ENCODE measurements at places on chromosomes 11 and 22.

GRCh38 chr22:36937319-36938027 lies 24.0 kb downstream of the CSF2RB start:
- no peak for DNase-seq

DNA sequence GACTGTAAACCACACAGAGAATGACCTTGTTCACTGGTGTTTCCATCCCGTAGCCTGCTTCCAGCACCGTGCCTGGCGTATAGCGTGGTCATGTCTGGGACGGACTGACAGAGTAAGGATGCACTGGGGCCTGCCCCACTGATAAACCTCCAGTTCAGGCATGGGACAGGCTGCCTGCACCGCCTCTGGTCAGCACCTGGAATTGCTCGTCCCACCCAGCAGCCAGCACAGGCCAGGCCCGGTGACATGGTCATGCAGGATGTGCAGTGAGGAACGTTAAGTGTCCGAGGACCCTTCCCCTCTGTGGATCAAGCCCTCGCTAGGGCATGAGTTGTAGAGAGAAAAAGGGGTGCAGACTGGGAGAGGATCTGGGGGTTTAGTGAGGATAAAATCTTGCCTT lies 44.8 kb downstream of the LMO1 start:
- no peak for DNase-seq

- no peak for DNase-seq
Measured at GRCh38 chr11:47215366-47215910, 664 bp downstream of the DDB2 start.

DNA sequence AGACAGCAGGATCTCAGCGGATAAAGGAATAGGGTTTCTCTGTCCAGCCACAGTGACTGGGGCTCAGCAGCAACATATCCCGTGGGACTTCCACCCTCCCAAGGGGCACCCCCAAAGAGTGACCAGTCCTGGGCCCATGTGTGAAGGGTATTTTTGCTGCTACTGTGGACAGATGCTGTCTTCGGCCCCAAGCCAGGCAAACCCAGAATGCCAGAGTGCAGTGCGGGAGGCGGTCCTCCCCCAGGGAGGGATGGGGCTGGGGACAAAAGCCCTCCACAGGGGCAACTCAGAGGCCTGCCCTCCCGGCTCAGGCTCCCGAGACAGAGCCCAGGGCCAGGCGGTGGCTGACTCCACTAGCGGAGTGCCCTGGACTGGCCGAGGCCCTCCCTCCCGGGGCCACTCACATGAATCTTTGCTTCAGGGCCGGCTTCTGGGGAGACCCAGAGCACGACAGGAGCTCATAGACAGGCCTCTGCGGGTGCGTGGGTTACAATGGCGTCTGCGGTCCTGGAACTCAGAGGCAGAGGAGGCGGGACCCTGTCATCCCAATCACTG lies 34.7 kb upstream of the WNT7B start:
- no peak for DNase-seq

DNA sequence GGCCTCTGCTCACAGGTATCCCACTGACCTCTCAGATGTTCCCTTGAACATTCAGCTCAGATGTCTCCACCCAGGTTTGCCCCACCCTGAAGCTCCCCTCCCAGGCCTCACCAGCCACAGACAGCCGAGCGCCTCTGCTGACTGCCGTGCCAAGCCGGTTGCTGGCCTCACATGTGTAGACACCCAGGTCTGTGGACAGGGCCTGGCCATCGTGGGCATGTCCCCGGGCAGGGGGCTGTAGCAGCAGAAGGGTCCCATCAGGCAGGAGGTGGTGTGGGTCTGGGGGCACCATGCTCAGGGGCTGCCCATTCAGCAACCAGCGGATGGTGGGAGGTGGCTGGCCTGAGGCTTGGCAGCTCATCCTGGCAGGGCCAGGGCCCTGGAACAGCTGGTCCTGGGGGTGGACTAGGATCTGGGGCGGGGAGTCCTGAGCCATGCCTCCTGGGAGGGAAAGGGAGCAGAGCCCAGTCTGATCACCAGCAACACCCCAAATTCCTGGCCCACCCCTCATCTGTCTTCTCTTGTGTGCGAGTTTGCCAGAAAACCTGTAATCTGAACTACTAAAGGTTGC lies 759 bp downstream of the ROBO4 start:
- no peak for DNase-seq

DNA sequence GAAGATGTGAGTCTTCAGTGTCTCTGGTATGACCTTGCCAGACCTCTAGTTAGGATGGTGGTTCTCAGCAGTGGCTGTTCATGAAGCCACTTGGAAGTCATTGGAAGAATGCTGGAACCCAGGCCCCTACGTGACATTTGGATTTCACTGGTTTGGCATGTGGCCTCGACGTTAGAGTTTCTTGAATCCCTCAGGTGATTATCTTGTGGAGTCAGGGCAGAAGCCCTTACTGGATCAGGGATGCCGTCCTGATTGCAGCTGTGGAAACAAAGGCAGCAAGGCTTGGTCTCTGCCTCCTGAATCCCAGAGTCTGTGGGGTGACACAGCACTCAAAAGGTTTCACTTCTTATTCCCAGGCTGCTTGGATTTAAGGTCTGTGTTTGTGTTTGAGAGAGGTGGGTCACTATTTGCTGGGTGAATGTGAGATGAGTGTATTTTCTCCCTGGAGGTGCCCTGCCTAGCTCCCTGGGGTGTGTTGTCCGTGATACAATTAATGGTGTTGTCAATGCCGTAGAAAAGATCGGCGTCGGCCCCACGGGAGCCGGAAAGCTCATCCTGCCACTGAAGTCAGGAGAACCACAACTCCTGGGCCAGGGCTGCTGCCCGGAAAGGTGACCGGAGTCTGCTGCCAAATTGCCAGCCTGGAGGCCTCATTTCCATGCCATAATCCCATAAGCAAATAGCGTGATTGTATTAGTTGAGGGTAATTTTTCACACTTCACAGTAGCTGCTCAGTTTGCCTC lies 939.0 kb downstream of the BRD1 start:
- no peak for DNase-seq

All from CD8-positive, alpha-beta memory T cell (primary cell).